Activated CD8-positive, alpha-beta memory T cell treated with anti-CD3 and anti-CD28 coated beads for 4 hours (primary cell): ENCODE measurements at places on chromosomes 1 and 21.
A peak's percentile ranks its signal among the peaks of the same experiment; 100 is the strongest.

- DNase-seq: no peak
Measured at GRCh38 chr1:178500091-178500770, 3.5 kb upstream of the CLEC20A start.

DNA sequence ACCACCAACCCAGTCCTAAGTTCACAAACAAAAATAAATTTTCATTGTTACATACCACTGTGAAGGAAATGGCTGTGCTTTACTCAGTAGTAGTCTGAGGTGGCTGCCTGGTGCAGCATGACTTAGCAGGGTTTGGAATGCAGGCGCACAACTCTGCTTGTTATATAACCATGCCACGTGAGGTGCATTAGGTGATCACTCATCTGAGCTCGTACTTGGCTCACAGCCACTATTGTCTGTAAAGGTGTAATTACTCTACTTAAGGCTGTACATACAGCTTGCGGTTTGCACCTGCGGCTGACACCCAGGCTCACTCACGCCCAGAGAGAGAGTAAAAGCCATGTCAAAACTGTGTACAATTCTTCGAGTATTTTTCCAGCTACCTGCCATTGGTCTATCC, 599.4 kb downstream of the LTN1 start:
- no peak for DNase-seq

DNA sequence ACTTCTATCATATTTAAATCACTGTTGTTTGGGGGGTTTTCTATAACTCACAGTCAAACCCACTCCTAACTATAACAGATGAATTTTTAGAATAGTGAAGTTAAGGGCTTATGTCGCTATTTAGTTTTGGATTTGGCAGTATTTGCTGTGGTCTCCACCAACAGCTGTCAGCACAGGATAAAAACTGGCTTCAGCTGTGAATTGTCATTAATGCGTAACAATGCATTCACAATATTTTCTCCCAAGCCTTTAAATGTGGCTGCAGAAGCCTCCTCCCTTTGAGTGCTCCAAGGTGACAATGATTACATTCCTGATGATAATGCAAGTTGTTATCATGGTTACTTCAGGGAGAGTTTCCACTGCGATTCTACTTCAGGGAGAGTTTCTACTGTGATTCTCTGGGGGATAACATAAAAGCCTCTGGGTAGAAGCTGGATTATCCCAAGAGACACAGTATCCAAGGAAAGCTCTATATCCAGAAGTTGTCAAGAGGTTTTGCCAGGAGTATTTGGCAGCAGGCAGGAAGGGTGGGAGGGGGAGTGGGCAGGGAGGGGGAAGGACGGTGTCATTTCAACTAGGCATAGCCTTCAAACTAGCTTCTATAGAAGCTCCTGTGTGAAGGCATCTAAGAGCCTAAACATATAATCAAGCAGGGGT, 14.9 kb upstream of the SMIM12 start:
- DNase-seq: no peak

DNA sequence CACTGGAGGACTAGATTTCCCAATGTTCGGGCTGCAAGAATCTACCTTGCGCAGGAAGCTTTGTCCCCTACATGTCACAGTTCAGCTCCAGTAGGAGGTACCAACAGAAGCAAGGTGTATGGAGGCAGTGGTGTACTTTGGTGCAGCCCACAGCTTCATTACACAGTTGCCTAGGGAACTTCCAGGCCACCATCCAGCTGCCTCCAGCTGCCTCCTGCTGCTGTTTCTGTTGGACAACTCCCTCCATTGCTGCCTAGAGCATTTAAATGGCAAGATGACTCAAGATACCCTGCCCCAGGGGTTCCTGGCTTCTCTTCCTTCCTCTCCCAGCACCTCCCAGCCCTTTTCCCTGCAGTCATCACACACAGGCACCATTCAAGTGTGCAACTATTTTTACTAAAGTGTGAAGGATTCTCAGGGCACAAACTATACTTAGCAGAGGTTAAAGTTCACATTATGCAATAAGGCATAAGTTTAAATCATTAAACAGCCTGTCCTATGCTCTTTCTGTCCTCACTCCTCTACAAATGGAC, 39.0 kb upstream of the ATP1A1 start:
- DNase-seq: no peak

GRCh38 chr1:24801176-24801575, 55.9 kb downstream of the CLIC4 start:
- no peak for DNase-seq

- no peak for DNase-seq
Measured at GRCh38 chr1:97082160-97082848, 360.7 kb downstream of the PTBP2 start.

DNA sequence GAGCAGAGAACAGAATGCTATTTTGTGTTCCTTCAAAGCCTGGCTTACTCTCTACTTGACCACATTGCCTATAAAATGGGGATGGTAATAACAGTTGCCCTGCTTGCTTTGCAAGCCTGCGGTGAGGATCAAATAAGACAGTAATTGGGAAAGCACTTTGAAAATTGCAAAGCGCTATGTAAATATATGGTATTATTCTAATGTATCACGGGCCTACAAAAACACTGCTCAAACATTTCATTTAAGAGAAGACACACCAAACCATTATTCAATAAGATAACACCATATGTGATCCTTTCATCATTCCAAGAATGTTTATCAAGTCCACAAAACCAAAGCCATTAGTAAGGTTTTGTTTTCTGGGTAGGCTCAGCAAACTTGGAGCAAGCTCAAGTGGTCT, 208.4 kb downstream of the ROR1 start:
- no peak for DNase-seq

GRCh38 chr1:67537667-67538018, 107.4 kb upstream of the SERBP1 start:
- no peak for DNase-seq

- DNase-seq: no peak
Measured at GRCh38 chr1:6805004-6805416, 19.8 kb downstream of the CAMTA1 start.

- no peak for DNase-seq
Measured at GRCh38 chr1:210248341-210248740, 15.7 kb downstream of the SERTAD4 start.

- no peak for DNase-seq
Measured at GRCh38 chr1:244350027-244350426, 101.7 kb downstream of the ADSS2 start.

- DNase-seq: no peak
Measured at GRCh38 chr1:33576821-33577599, 104.6 kb downstream of the ZSCAN20 start.

- DNase-seq: no peak
Measured at GRCh38 chr1:36663772-36664430, 181.2 kb upstream of the CSF3R start.

GRCh38 chr1:235997049-235997448, 67.8 kb downstream of the NID1 start:
- DNase-seq: no peak

DNA sequence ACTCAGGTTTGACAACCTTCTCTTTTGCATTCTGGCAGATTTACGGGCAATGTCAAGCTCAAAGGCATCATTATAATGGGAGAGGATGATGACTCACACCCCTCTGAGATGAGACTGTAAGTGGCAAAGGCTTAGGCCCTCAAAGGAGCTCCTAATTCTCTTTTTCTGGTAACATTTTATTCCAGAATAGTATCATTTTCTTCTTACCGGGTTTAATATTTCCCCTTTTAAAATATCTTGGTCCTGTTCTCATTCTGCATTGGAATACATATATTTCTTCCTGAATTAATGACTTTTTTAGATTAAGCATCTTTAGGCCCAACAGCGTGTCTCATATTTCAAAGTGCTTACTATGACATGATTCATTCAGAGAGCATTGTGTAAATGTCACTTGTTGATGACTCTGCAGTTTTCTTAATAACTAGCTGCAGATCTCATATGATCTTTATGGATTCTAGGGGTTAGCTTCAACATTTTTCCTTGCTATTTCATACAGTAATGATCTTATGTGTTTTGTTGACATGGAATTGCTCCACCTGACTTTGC, 1.7 kb downstream of the PITHD1 start:
- no peak for DNase-seq

GRCh38 chr1:81681114-81681513, 119.6 kb upstream of the ADGRL2 start:
- DNase-seq: no peak

GRCh38 chr1:170560681-170561285, 28.8 kb downstream of the GORAB start:
- DNase-seq: no peak

GRCh38 chr1:17272646-17273045, 23.7 kb downstream of the PADI3 start:
- DNase-seq: no peak

GRCh38 chr1:199336745-199337640, 690.5 kb upstream of the NR5A2 start:
- DNase-seq: no peak

DNA sequence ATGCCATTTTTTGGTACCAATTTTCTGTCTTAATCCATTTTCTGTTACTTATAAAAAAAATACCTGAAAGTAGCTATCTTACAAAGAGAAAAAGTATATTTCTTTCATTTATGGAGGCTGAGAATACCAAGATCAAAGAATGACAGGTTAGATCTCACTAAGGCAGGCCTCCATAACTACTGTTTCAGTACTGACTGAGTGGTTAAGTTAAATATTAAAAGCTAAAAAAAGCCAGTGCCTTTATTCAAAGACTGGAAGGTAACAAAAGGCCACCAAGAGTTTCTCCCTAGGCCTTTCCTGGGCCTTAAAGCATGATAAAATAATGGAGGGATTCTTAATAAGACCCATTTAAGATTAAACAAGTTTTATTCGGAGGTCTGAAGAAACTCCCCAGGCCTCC, 687.7 kb upstream of the ADGRL4 start:
- DNase-seq: no peak

DNA sequence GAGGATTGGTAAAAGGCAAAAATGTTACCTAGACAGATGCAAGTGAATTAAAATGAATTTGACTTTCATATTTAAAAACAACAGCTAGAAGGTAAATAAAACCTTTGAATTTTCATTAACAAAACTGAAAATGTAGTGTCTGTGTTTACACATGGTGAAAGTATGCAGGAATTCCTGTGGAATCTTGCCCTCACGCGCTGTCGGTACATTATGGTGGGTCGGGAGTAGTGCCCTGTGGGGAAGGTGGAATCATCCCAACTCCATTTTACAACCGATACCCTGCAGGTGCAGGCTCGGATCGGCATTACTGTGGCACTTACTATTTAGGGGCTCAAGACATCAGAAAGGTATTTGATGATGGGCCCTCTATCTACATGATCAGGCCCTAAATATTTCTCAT, 197.2 kb upstream of the MAP1LC3C start:
- no peak for DNase-seq

GRCh38 chr1:167442142-167442848, 76.0 kb downstream of the CD247 start:
- DNase-seq: peak; percentile 69

GRCh38 chr21:37183749-37184148, 83.4 kb downstream of the VPS26C start:
- no peak for DNase-seq

DNA sequence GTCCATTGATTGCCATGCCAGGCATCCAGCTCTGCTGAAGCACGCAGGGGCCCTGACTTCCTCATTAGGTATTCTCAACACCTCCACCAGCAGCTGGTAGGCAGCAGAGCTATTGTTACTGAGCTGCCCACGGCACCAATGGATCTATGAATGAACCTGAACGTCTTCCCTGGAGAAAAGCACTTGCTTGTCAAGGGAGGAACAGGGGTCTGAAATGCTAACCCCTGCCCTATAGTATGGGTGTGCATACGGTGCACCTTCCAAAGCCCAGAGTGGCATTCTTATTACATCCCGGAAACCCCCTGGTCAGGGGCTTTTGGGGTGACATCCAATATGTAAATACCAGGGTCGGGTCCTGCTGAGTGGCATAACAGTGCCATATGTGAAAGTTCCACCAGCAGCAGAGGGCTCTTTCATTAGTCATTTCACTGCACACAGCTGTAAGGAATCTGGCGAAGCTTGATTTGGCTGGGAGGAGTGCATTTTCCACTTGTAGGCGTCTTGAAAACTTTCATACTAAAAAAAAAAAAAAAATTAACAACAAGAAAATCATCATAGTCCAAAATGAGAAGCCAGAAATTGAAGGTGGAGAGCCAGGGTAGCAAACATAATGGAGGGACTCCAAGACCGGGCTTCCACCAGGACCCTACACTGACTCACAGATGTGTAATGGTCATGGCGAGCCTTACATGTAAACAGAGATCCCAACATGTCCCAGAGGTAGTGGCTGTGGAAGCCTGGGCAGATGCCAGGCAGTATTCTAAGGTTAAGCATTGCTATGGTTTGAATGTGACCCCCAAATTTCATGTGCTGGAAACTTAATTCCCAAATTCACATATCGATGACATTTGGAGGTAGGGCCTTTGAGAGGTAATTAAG, 58.8 kb upstream of the PRDX6 start:
- DNase-seq: no peak

DNA sequence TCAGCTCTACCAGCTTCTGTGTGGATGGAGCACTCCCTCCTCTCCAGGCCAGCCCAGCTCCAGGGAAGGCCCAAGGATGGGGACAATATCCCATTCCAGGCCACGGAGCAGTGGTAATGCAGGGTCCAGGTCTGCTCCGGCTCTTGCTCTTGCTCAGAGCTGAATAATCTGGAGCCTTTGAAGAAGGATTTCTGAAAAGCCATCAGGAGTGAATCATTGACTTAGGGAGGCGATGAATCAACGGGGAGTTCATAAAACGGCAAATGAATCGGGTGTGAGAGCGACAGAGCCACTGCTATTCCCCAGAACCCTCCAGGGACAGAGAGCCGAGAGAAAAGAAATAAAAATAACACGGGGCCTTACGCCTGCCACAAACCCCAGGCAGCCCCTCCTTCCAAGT, 7.7 kb downstream of the POU3F1 start:
- no peak for DNase-seq

DNA sequence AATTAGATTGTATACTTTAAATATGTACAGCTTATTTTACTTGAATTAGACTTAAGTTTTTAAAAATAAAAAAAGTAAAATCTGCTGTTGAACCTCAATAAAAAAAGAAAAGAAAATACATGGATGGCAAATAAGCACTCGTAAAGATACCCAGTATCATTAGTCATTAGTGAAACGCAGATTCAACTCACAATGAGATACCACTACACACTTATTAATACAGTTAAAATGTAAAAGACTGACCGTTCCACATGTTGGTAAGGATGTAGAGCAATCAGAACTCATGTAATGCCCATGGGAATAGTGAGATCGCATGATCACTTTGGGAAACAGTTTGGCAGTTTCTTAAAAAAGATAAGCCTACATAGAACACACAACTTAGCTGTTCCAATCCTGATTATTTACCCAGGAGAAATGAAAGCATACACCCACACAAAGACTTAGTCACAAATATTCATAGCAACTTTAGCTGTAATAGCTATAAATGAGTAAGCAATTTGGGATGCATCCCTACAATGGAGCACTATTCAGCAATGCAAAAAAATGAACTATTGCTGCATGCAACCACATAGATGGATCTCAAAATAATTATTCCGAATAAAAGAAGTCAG, 7.3 kb downstream of the SH2D1B start:
- no peak for DNase-seq

- no peak for DNase-seq
Measured at GRCh38 chr1:163056831-163057230, 12.3 kb upstream of the RGS4 start.
